DMS53 (cell line): ENCODE measurements at places on chromosomes 5 and 9.

GRCh38 chr9:84325347-84325973 lies 15.1 kb downstream of the SLC28A3 start:
- DNase-seq, result no peak

DNA sequence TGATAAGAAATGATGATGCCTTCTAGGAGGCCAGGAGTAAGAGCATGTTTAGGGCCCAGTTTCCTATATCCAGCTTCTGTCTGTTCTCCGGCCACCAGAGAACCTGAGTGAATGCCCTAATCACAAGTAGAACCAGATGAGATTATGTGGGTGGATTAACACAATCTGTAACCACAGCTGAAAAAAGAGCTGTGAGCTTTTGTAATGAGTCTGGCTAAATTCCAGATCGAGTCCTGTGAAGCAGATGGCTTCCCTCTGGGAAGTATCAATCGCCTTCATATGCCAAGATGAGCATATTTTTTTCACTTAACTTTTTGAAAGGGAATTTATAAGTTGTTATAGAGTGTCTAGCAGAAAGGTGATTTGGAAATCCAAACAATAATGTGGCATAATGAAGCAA lies 99.8 kb downstream of the NNT start:
- no peak for DNase-seq

DNA sequence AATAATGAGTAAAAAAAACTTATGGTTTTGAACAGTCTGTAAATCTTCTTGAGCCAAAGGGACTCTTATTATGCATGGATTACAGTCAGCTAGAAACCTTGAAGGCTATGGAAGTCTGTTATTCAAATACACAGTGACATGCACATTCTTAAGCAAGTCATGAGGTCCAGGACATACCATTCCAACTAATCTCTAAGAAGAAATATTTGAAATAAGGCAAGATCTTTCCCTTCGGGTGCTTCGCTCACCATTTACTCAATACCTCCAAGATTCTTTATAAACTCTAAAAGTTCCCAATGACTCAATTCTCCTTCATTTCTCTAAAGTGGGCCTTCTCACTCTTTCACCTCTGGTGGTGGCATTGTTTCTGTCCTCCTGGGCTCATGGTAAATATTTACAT lies 811.0 kb downstream of the NR2F1-AS1 start:
- no peak for DNase-seq

GRCh38 chr5:124154714-124155113 lies 591.7 kb downstream of the ZNF608 start:
- peak; percentile 27 for DNase-seq
